Esophagus squamous epithelium (tissue), 5 donors: ENCODE measurements at places on chromosomes 2 and 18.

GRCh38 chr2:233361297-233361696 is 7.0 kb downstream of the DGKD start:
- no peak for DNase-seq

GRCh38 chr2:126828051-126828450 is 70.6 kb upstream of the TEX51 start:
- no peak for DNase-seq

DNA sequence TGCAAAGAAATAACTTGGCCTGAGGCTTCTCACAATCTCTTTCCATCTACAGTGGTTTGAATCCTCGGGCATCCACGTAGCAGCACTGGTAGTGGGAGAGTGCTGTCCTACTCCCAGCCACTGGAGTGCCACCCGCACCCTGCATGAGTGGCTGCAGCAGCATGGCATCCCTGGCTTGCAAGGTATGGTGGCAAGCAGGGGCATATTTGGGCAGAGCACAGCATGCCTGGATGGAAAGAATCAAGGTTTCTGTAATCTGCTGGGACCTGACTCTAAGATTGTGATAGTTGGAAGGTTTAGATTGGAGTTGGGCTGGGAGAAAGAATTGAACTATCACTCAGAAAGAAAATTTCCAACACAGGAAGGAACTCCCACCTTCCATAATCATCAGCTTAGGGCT is 4.0 kb downstream of the CAD start:
- DNase-seq: no peak

- no peak for DNase-seq
Measured at GRCh38 chr2:44464437-44464836, 102.7 kb downstream of the CAMKMT start.

DNA sequence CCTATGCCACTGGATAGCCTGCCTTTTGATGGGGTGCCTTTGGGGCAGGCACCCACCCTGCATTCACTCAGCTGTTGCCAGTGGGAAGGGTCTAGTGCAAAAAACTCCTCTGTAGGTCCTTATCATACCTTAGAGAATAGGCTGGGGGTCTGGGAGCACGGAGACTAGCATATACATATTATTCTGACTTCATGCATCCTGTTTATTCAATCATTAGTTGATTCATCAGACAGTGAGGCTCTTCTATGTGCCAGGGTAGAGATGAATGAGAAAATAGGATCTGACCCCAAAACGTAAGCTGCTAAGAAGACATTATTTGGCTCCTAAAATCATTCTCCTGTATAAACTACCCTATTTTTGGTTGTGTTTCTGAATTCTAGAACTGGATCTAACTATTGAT is 153.3 kb downstream of the TPGS2 start:
- DNase-seq: no peak

- DNase-seq: no peak
Measured at GRCh38 chr2:190535121-190535439, 558 bp upstream of the NEMP2 start.

- DNase-seq: no peak
Measured at GRCh38 chr2:162126111-162126519, 25.9 kb downstream of the GCG start.

GRCh38 chr2:230878599-230879188 is 14.0 kb downstream of the ITM2C start:
- DNase-seq: no peak
